ENCODE measurements at places on chromosomes 3 and 15. TPM values are rescaled to one million over a fixed set of nuclear protein-coding genes. Genes with fewer than 3 reads are reported as not detected.

GRCh38 chr3:48402281-48402732 is 27.6 kb downstream of the PLXNB1 start:
- H3K36me3 ChIP-seq = no peaks in the 10 kb centered on the region
- H3K27me3 ChIP-seq = no peaks in the 10 kb centered on the region
- peak overlapping the region; percentile 49 for H3K27ac ChIP-seq
- peaks cover 2% of the 10 kb centered on the region for H3K4me1 ChIP-seq
- no peak overlapping the region for H3K4me3 ChIP-seq
- DNase-seq = peak; percentile 83

DNA sequence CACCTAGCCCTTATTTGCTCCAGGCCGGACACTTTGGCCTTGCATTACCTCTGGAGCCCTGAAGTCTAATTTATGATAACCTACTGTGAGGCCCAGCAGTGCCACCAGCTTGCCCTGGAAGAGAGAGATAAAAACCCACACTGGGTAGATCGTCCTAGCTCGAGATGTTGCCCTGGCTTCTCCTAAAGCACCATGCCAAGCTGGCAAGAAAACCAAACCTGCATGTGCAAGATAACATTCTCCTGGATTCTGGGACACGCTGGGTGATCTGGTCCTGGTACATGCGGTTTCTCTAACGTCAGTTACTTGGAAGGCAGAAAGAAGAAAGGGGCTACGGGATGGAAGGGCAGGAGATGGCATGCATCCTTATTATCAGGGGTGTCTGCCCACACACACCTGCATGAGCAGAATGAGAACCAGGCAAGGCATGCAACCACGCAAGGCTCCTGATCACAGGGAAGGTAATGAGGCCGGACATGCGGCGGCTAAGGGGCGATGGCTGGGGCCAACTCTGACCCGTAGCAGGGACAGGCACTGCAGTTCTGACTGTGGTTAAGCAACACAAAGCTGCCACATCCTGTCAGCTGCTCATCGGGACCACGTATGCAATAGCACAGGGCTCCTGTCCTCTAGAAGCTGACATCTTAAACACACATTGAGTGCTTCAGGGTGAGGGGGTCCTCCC is 73.0 kb downstream of the OXNAD1 start:
- H3K27me3 ChIP-seq = peaks cover 2% of the 10 kb centered on the region
- H3K4me3 ChIP-seq = no peak overlapping the region
- H3K27ac ChIP-seq = no peak overlapping the region
- H3K36me3 ChIP-seq = no peaks in the 10 kb centered on the region
- H3K4me1 ChIP-seq = peaks cover 7% of the 10 kb centered on the region

GRCh38 chr15:73745073-73745472 is 8.1 kb downstream of the INSYN1 start:
- no peak for DNase-seq
- peaks cover 3% of the 10 kb centered on the region for H3K4me1 ChIP-seq
- no peak overlapping the region for H3K27ac ChIP-seq
- no peaks in the 10 kb centered on the region for H3K27me3 ChIP-seq
- H3K4me3 ChIP-seq = no peak overlapping the region

Gene KLHL40
- not detected for total RNA-seq

Gene CDHR4
- not detected for total RNA-seq

DNA sequence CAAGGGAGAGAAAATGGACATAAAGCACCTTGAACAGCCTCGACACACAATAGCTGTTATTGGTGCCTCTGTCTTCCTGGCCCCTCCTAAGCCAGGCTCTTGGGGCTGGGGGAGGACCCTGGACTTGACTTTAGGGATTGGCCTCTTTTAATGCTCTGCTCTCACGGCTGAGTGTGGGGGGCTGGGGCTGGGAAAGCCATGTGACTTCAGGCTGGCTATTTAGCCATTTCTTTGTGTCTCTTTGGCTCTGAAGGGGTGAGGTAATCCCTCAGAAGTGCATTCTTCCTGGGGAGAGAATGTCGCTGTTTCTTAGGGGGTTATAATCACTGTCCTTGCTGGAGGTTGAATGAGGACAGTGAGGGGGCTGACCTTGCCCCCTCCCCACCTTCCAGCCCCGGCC is 26.2 kb downstream of the MAGEF1 start:
- H3K27me3 ChIP-seq = no peaks in the 10 kb centered on the region
- H3K4me1 ChIP-seq = peaks cover 10% of the 10 kb centered on the region
- no peaks in the 10 kb centered on the region for H3K36me3 ChIP-seq
- no peak for DNase-seq
- no peak overlapping the region for H3K4me3 ChIP-seq

Gene FEZF2
- not detected for total RNA-seq

Gene ABCC5
- 16.3 TPM for total RNA-seq

Gene CYP1A1
- not detected for total RNA-seq

- H3K27me3 ChIP-seq = no peaks in the 10 kb centered on the region
- peak overlapping the region; percentile 20 for H3K4me3 ChIP-seq
- DNase-seq = peak; percentile 66
- H3K4me1 ChIP-seq = peaks cover 6% of the 10 kb centered on the region
- H3K27ac ChIP-seq = no peak overlapping the region
Observed at GRCh38 chr15:66654739-66655375, 47.2 kb upstream of the SMAD6 start.

Gene UCN2
- total RNA-seq = not detected

GRCh38 chr15:89068325-89068784 is 19.9 kb upstream of the ABHD2 start:
- H3K27me3 ChIP-seq = no peaks in the 10 kb centered on the region
- no peak overlapping the region for H3K27ac ChIP-seq
- no peak overlapping the region for H3K4me3 ChIP-seq
- no peaks in the 10 kb centered on the region for H3K4me1 ChIP-seq
- DNase-seq = no peak
- no peaks in the 10 kb centered on the region for H3K36me3 ChIP-seq

- no peaks in the 10 kb centered on the region for H3K36me3 ChIP-seq
- H3K27ac ChIP-seq = no peak overlapping the region
- H3K27me3 ChIP-seq = no peaks in the 10 kb centered on the region
Observed at GRCh38 chr3:186789554-186790260, 6.3 kb downstream of the EIF4A2 start.

GRCh38 chr3:25854635-25855034 is 64.7 kb downstream of the OXSM start:
- H3K4me1 ChIP-seq = no peaks in the 10 kb centered on the region
- H3K36me3 ChIP-seq = no peaks in the 10 kb centered on the region
- no peak overlapping the region for H3K27ac ChIP-seq
- H3K27me3 ChIP-seq = no peaks in the 10 kb centered on the region

Gene SLC28A2
- total RNA-seq = not detected

GRCh38 chr3:49277383-49277775 is 347 bp upstream of the C3orf62 start:
- H3K4me1 ChIP-seq = peaks cover 14% of the 10 kb centered on the region
- DNase-seq = no peak
- peak overlapping the region; percentile 42 for H3K4me3 ChIP-seq
- H3K27me3 ChIP-seq = no peaks in the 10 kb centered on the region

- no peak overlapping the region for H3K4me3 ChIP-seq
- H3K27me3 ChIP-seq = no peaks in the 10 kb centered on the region
- H3K4me1 ChIP-seq = no peaks in the 10 kb centered on the region
- DNase-seq = peak; percentile 47
- H3K36me3 ChIP-seq = no peaks in the 10 kb centered on the region
- H3K27ac ChIP-seq = no peak overlapping the region
Observed at GRCh38 chr3:97719156-97719821, 45.3 kb upstream of the ARL6 start.
